Epithelial cell of proximal tubule (primary cell): ENCODE measurements at places on chromosomes 5 and 9. TPM values are rescaled to one million over a fixed set of nuclear protein-coding genes. Genes with fewer than 3 reads are reported as not detected.

DNA sequence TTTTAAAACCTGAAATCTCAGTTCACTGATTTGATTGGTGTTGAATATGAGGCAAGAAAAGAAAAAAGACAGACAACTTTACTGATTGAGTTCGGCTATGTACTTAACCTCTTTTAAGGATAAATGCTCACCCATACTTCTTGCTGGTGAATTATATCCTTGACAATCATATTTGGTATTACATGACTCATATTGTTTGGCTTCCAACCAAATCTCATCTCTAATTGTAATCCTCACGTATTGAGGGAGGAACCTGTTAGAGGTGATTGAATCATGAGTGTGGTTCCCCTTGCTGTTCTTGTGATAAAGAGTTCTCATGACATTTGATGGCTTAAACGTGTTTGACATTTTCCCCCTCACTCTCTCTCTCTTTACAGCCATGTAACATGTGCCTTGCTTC, 255.6 kb upstream of the IZUMO3 start:
- no peak for DNase-seq

- no peak for DNase-seq
These were observed 193.8 kb upstream of the ACTBL2 start for GRCh38 chr5:57676222-57677098.

GRCh38 chr9:121075251-121076036, 689 bp downstream of the CNTRL start:
- DNase-seq = no peak

DNA sequence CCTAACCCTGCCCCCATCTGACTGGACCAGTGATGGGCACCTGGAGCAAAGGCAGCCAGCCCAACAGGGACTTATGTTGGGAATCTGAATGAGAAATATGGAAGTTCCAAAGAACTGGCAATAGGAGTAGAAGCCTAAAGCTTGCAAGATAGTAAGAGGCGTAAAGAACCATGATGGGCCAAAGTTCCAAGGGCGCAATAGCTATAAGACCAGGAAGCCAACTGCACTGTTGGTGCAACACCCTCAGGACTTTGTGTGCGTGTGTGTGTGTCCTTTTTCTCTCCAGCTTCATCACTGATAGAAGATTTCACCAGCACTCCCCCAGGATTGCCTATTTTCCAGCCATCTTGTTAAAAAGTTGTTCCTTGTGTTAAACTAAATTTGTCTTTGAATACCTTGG, 92.8 kb downstream of the ZNF608 start:
- DNase-seq = no peak

The NADK2 gene
- total RNA-seq = 16.6 and 27.1 TPM in 2 replicates

The GLRA1 gene
- not detected in 2 replicates for total RNA-seq
